ENCODE measurements at places on chromosomes 2 and 18.

DNA sequence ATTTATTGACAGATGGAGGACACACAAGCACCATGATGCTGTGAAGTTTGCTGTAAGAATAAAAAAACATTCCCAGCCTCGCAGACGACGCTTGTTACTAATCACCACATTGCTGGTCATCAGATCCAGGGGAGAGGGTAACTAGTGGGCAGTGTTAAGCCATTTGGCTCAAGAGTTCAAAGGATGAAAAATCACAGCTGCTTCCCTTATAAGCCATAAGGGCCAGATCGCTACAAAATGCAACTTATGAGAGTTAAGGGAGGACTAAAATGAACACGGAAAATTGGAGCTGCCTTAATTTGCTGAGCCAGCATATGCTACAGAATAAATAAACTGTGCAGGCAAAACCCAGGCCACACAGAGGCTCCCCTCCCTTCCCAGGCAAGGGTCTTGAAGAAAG lies 522.6 kb downstream of the TDRD15 start:
- no peak for DNase-seq

- DNase-seq: no peak
Observed at GRCh38 chr2:189848276-189848675, 64.0 kb downstream of the PMS1 start.

DNA sequence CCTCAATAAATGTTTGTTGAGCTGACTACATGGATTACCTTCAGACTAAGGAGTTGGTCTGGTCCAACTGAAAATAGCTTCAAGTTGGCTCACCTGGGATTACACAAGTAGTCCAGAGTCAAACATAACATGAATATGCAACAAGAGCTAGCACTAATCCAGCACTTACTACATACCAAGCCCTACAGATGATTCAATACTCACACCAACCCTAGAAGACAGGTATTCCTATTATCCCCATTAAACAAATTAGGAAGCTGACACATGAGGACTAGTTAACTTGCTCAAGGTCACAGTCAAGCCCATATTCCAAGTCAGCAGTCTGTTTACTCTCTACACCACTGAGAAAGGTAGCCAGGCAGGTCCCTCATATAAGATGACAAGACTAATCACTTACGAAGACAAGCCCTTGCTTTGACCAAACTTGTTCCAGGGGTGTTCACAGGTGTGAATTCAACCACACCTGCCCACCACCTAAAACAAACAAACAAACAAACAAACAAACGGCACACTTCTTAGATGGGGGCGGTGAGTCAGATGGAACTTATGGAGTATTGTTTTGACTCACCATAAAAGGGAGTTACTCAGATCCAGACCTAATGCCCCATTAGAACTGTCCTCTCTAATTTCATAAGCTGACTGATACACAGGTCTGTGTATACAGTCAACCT lies 29.1 kb downstream of the TMEM131 start:
- no peak for DNase-seq

GRCh38 chr2:11550302-11550701 lies 16.5 kb downstream of the GREB1 start:
- DNase-seq: no peak

Data from NK-92 treated with Interleukin-12 subunit alpha and Interleukin-12 subunit beta, amount 100 ng/mL, for 24 hours (cell line).